ENCODE measurements at places on chromosomes 6 and 20. TPM values are rescaled to one million over a fixed set of nuclear protein-coding genes. Genes with fewer than 3 reads are reported as not detected.

The GTSF1L gene
- not detected for total RNA-seq

GRCh38 chr6:30857549-30857948, 26.8 kb upstream of the DDR1 start:
- H3K27ac ChIP-seq, result no peak overlapping the region
- no peak overlapping the region for H3K4me3 ChIP-seq
- H3K27me3 ChIP-seq, result no peaks in the 10 kb centered on the region
- peaks cover 8% of the 10 kb centered on the region for H3K4me1 ChIP-seq
- no peak for DNase-seq

DNA sequence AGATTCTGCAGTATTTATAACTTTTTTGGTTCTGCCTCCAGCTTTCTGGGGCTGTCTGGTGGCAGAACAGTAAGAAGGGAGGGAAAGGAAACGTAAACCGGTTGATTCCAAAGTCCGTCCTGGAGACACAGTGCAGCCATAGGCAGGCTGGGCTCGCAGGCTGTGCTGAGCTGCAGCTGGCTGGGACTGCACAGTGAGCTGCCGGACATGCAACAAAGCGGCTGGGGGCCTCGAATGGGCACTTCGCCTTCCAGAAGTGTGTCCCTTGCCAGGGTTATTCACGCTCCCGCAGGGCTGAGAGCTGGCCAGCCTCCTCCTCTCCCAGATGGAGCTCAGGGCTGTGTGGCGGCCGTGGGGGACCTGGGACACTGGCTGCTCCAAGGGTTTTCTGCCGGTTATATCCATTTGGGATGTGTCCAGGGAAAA, 78.1 kb upstream of the CD93 start:
- H3K27ac ChIP-seq, result peak overlapping the region; percentile 76
- DNase-seq, result peak; percentile 71
- peaks cover 24% of the 10 kb centered on the region for H3K4me1 ChIP-seq
- H3K27me3 ChIP-seq, result no peaks in the 10 kb centered on the region

The CST7 gene
- total RNA-seq, result 3.2 TPM

GRCh38 chr6:41706876-41707564, 28.4 kb downstream of the TFEB start:
- no peak overlapping the region for H3K4me3 ChIP-seq
- DNase-seq, result no peak
- no peaks in the 10 kb centered on the region for H3K27me3 ChIP-seq
- H3K4me1 ChIP-seq, result peaks cover 37% of the 10 kb centered on the region

- H3K36me3 ChIP-seq, result no peaks in the 10 kb centered on the region
- peak; percentile 18 for DNase-seq
- H3K27me3 ChIP-seq, result no peaks in the 10 kb centered on the region
- no peak overlapping the region for H3K27ac ChIP-seq
Measured at GRCh38 chr20:13458860-13459451, 179.8 kb downstream of the TASP1 start.

DNA sequence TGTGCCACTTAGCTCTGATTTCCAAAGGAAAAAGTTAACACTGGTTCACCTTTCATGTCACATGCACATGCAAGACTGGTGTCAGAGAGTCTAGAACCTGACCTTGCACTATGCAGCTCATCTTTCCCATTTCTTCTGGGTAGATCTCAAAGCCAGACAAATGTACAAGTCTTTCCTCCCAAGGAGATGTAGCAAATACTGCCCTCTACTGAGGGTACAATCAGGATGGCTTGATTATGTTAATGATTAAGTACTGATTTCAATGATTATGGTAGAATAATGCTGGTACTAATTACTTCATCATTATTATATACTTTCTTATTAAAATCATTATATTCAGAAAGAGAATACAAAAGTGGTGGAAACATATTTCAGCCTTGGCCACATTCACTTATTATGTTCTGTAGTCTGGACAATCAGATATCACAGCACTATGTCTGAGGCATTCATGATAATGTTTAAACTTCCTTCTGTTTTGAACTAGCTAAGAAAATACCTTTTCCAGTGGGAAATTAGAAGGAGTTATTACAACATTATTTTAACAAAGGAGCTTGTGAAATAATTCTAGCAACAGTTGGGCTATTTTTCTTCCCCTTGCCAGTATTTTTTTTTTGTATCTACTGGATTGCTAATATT, 68.5 kb upstream of the FOXO3 start:
- no peak for DNase-seq
- H3K27me3 ChIP-seq, result no peaks in the 10 kb centered on the region
- H3K36me3 ChIP-seq, result no peaks in the 10 kb centered on the region
- no peak overlapping the region for H3K27ac ChIP-seq

DNA sequence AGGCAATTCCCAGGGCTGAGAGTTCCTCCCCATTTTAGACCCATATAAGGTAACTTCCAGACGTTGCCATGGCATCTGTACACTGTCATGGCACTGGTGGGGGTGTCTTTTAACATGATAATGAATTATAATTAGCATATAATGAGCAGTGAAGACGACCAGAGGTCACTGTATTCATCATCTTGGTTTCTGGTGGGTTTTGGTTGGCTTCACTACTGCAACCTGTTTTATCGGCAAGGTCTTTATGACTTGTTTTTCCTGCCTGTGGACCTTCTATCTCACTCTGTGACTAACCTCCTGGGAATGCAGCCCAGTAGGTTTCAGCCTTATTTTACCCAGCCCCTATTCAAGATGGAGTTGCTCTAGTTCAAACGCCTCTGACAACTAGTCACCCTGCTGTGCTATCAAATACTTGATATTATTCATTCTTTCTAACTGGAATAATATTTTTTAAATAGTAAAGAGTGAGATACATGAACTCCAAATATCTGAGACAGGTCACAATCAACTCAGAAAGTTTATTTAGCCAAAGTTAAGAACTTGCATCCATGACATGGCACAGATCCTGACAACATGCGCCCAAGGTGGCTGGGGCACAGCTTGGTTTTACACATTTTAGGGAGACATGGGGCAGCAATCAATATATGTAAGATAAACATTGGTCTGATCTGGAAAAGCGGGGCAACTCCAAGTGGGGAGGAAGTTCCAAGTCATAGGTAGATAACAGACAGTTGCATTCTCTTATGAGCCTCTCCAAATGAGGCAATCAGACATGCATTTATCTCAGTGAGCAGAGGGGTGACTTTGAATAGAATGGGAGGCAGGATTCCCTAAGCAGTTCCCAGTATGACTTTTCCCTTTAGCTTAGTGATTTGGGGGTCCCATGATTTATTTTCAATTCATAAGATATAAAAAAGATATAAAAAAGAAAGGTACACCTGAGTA, 1.2 kb upstream of the UFL1 start:
- H3K27ac ChIP-seq, result peak overlapping the region; percentile 95
- H3K4me1 ChIP-seq, result peaks cover 17% of the 10 kb centered on the region
- H3K4me3 ChIP-seq, result peak overlapping the region; percentile 84

The ISM1 gene
- total RNA-seq, result not detected

- no peak overlapping the region for H3K4me3 ChIP-seq
- H3K36me3 ChIP-seq, result no peaks in the 10 kb centered on the region
- H3K27me3 ChIP-seq, result no peaks in the 10 kb centered on the region
- no peak for DNase-seq
- H3K4me1 ChIP-seq, result no peaks in the 10 kb centered on the region
Measured at GRCh38 chr6:148076051-148076450, 266.6 kb upstream of the SASH1 start.

All from transverse colon (tissue), 4 donors.